M059J (cell line): ENCODE measurements at places on chromosomes 1 and 21. TPM values are rescaled to one million over a fixed set of nuclear protein-coding genes. Genes with fewer than 3 reads are reported as not detected.

- no peak for DNase-seq
These were observed 33.6 kb upstream of the CTSK start for GRCh38 chr1:150841626-150842025.

GRCh38 chr1:6084781-6085495, 39.2 kb downstream of the KCNAB2 start:
- DNase-seq: no peak

GRCh38 chr1:153538315-153538821, 2.4 kb downstream of the S100A5 start:
- peak; percentile 73 for DNase-seq

DNA sequence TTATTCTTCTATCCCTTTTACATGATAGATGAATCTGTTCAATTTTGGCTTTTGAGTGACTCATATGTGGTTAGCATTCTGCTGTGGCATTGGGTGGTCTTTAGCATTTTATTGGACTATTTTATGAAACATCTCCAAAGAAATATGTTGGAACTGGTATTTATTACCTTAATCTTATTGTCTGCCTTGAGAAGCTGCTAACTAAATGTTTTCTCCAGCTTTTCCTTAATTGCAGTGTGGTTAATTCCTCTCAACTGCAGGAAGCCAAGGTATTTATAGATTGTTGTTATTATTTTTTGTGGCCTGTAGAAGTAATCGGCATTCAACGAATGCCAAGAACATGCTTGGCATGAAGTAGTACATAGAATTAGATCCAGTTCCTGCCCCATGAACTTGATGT, 64.1 kb downstream of the NOS1AP start:
- peak; percentile 77 for DNase-seq

Gene LCA5L
- 0.30 and 1.8 TPM in 2 replicates for total RNA-seq

Gene C1QTNF12
- total RNA-seq: not detected in 2 replicates

Gene PROK1
- 1.6 and 1.9 TPM in 2 replicates for total RNA-seq

Gene KRTAP27-1
- not detected in 2 replicates for total RNA-seq

Gene RIIAD1
- total RNA-seq: not detected in 2 replicates

Gene GNG12
- total RNA-seq: 163 and 211 TPM in 2 replicates

GRCh38 chr1:19651141-19651737, 7.1 kb downstream of the NBL1 start:
- DNase-seq: peak; percentile 39

DNA sequence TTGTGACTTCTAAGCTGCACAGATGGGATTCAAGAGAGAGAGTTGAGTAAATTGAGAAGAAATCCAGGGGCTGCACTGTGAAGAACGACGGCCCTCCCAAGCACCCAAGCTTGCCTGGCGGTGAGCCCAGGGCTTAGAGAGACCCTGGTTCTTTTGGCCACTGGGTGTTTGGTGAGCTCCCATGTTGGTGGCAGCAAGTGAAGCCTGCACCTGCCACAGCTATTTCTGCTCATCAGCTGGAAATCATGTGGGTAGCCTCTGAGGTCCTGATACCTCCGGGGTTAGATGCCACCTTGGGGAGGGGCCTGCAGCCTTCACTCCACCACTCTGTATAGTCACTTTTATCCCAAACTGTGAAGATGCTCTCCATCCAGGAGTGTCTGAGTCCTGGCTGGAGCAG, 6.2 kb upstream of the BTG2 start:
- no peak for DNase-seq

GRCh38 chr1:209924390-209924789, 13.6 kb upstream of the SYT14 start:
- no peak for DNase-seq

- DNase-seq: no peak
These were observed 135.4 kb downstream of the LMO4 start for GRCh38 chr1:87464022-87464490.

Gene WNT2B
- under 0.01 and 0.02 TPM in 2 replicates for total RNA-seq

DNA sequence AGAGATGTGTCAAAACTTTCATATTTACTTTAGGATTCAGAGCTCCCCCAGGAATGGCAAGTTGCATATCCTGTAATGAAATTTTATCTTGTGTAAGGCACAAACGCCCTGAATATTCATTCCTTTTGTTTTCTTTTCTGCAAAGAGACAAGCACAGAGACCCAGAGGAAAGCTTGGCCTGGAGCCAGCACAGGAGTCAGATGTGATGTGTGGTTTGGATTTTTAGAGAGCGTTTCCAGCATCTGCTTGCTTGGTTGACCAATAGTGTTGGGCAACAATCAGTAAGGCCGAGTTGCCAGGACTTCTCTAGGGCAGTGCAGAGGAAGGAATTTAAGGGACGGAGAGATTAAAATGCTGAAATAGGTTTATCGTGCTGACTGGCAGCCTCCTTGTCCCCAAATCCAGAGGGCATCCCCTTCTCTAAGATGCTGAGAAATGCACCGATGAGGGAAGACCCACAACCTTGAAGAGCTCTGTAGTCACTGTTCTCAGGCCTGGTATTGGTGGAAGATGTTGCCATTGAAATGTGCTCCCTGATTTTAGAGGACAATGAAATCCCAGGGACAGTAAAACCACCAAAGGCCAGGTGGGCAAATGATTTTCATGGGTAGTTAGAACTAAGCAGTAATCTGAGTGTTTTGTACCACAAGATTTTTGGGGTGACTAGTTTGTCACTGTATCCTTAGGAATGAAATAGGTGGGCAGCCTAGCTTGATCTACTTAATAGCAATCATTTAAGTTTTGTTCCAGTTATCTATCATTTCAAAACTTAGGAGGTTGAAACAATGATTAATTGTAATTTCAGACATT, 37.9 kb upstream of the RHOU start:
- DNase-seq: peak; percentile 10

- DNase-seq: no peak
These were observed 55.4 kb downstream of the NPHP4 start for GRCh38 chr1:5936621-5937372.

GRCh38 chr1:63601061-63601460, 7.8 kb downstream of the PGM1 start:
- no peak for DNase-seq

DNA sequence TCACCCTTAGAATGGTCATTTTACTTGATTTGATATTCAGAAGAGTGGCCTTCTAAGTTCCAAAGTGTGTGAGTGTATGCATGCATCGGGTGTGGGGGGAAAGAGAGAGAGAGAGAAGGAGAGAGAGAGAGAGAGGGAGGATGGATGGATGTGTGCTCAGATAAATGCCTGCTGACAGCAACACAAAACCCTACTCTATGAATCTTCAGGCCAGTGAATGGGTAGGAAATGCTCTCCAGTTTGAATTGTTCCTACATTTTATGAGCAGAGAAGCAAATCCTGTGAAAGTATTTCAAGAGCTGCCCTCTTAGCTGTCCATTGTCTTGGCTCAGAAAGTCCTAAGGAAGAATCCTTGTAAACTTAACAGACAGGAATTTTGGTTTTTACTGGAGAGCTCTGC, 7.4 kb downstream of the JAM2 start:
- no peak for DNase-seq

DNA sequence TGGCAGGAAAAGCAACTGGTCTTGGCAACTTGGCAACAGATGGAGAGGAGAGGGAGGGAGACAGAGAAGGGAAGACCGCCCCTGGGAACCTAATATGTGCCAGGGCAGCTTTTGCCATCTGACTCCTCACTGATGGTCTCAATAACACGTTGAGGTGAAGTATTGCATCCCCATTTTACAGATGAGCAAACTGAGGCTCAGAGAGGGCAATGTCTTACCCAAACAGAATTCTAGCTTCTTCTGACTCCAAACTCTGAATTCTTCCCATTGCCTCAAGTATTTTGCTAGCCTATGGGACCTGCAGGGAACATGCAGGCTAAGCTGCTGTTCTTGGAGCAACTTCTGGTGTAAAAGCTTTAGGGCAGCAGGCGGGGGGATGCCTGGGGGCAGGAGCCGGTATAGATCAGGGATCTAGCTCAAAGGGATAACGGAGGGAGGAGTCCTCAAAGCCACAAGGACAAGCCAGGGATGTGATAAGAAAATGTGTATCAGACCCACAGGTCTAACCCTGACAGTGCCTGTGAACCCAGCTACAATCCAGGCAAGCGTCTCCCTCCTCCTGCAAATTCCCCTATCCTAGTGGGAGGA, 7.2 kb upstream of the GUCA2A start:
- no peak for DNase-seq

Gene KRTAP6-3
- total RNA-seq: not detected in 2 replicates

GRCh38 chr1:75792091-75792490, 4.6 kb upstream of the MSH4 start:
- no peak for DNase-seq

Gene CTTNBP2NL
- 13.5 and 17.2 TPM in 2 replicates for total RNA-seq

Gene ST6GALNAC3
- 0.05 TPM in 1 of 2 replicates, not detected in the other for total RNA-seq

Gene COL9A2
- total RNA-seq: 2.8 and 11.1 TPM in 2 replicates

Gene HLX
- 7.2 and 14.4 TPM in 2 replicates for total RNA-seq

DNA sequence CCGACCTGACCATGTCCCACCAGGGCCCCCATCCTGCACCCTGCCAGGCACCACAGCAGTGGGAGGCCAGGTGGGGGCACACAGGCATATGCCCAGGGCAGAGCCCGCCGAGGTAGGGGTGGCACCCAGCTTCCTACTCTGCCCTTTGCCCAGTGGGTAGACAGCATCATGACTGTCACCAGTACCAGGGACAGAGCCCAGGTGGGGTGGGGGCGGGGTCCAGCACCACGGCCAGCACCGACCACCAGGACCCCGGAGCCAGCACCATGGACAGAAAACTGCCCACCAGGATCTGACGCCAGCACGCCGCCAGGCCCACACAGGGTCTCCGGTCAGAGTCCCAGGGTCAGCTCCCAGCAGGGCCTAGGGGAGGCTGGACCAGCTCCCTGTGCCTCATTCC, 3.8 kb downstream of the TAS1R3 start:
- DNase-seq: no peak

GRCh38 chr1:184156521-184157393, 105.2 kb downstream of the TSEN15 start:
- DNase-seq: peak; percentile 77

DNA sequence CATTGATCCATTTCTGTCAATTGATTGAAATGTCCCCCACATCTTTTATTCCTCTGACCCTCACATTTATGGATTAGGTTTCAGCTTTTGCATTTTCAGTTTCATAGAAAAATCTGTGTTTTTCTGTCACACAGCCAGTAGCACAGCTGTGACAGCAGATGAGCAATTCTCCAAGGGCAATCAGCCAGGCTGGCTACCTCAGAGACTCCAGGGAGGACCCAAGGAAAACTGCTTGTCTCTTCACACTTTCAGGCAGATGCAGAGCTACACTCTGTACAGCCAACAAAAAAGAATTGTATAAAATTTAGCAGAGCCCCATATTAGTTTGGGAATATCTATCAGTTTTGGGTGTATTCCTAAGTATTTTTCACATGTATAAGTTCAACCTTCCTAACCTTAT, 257.2 kb downstream of the LRRC7 start:
- DNase-seq: peak; percentile 11

DNA sequence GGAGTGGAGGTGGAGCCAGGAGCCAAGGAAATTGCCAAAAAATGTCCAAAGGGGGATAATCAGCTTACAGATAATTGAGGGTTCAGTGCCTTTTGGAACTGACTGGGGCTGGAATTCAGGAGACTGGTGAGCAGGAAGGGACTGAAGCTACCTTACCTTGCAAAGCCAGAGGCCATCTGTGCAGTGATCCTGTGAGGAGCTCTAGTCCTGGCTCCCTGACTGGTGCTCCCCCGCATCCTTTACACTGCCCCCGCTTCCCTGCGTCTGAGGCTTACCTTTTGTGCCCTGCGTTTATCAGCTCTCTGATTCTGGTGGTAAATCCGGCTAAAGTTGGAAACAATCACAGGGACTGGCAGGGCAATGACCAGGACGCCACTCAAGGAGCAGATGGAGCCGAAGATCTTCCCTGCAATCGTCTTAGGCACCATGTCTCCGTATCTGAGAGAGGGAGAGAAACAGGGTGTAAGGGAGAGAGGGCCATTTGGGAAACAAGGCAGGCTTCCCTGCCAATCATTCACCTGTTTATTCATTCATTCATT, 31.0 kb downstream of the DDX20 start:
- DNase-seq: no peak

Gene LBR
- 40.7 and 57.1 TPM in 2 replicates for total RNA-seq

DNA sequence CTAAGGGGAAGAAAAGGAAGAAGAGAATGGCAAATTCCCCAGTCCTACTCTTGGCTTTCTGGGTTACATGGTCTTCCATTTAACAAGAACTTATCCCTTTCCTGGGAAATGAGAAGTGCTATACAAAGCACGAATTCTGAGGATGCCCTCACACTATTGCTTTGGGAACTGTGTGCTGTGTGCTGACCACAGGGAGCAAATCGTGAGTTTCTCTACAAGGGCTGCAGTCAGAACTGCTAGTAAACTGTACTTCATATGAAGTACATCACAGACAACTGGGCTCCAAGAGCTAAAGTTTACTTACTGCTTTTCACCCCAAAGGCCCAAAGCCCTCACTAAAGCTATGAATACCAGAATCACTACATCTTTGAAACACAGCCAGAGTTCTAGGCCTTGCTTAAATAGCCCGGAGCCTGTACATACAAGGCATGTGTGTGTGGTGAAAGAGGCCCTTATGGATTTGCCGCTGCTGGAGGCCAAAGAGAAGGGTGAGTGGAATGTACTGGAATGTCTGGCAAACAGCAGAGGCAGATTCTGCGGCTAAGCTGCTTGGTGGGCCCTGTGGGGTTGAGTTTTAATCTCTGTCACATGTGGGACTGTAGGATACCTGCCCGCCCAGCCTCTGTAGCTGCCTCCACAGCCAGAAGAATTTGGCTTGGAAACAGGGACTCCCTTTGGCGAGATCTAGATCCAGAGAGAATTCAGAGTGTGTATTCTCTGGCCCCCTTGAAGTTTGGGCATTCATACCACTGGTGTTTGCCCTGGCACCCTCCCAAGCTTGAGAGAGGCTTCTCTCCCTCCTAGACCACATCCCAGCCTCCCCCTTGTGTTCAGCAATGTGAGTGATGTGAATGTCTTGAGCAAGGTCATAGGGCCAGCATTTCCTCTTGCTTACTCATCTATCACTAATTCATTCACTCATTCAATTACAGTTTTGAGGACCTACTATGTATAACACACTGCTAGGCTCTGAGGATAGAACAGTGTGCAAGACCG, 21.9 kb upstream of the TRIM67 start:
- DNase-seq: peak; percentile 97

DNA sequence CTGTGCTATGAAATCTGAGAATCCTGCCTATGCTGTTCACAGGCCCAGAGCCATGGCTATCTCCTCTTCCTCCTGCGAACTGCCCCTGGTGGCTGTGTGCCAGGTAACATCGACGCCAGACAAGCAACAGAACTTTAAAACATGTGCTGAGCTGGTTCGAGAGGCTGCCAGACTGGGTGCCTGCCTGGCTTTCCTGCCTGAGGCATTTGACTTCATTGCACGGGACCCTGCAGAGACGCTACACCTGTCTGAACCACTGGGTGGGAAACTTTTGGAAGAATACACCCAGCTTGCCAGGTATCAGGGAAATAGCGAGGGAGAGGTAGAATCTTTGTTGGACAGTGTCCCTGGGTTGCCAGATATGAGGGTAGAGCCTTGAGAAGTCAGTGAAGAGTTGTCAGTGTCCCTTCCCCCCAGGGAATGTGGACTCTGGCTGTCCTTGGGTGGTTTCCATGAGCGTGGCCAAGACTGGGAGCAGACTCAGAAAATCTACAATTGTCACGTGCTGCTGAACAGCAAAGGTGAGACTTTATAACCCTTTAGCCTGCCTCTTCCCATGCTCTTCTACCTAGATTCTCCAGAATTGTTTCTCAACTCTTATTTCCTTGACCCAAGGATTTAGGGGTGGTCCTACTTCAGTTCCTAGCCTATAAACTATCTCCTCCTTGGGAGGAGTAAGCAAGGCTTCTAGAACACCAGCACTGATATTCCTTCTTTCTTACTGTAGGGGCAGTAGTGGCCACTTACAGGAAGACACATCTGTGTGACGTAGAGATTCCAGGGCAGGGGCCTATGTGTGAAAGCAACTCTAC, 1.4 kb downstream of the NIT1 start:
- peak; percentile 62 for DNase-seq

Gene PCP4L1
- not detected in 2 replicates for total RNA-seq
